Activated CD4-positive, alpha-beta memory T cell treated with anti-CD3 and anti-CD28 coated beads for 36 hours (primary cell): ENCODE measurements at places on chromosomes 12 and 14.

DNA sequence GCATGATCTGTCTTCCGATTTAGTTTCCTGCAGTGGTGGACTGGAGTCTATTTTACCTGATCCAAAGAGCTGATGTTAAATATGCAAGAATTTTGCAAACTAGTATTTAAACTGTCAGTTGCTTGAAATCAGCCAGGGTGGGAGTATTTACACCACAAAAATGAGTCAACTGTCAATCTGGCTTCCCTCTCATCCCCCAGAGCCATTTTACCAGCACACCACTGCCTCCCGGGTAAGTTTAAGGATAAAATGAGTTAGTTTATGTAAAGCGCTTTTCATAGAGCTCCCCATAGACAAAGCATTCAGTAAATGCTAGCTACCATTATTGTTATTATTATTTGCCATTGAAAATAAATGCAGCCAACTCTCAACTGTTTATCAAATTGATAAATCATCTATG is 106.3 kb upstream of the FRMD6 start:
- H3K4me1 ChIP-seq, result no peaks in the 10 kb centered on the region
- H3K27me3 ChIP-seq, result peaks cover 6% of the 10 kb centered on the region
- no peaks in the 10 kb centered on the region for H3K36me3 ChIP-seq
- no peak overlapping the region for H3K27ac ChIP-seq

GRCh38 chr12:30422844-30423243 is 272.8 kb downstream of the IPO8 start:
- H3K4me3 ChIP-seq, result no peak overlapping the region
- H3K27me3 ChIP-seq, result no peaks in the 10 kb centered on the region
- no peaks in the 10 kb centered on the region for H3K36me3 ChIP-seq
- no peak for DNase-seq
- no peak overlapping the region for H3K27ac ChIP-seq

DNA sequence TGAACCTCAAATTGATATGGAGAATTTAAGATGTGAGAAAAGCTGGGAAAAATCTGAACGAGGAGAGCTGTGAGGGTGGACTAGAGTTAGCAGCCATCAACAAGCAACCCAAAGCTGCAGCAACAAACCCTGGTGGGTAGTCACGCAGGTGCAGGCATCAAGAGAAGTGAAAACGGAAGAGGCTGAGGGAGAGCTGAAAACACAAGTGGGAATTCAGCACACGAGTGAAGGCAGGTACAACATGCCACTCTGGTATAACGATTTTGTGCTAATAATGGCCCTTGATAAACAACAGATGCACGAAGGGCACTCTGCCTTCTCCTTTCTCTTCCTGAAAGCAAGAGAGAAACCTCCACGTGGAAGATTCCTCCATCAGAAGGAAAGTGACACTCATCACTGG is 11.5 kb downstream of the TCL1B start:
- no peaks in the 10 kb centered on the region for H3K36me3 ChIP-seq
- peaks cover 26% of the 10 kb centered on the region for H3K27me3 ChIP-seq
- H3K27ac ChIP-seq, result no peak overlapping the region
- no peaks in the 10 kb centered on the region for H3K4me1 ChIP-seq
- DNase-seq, result no peak

DNA sequence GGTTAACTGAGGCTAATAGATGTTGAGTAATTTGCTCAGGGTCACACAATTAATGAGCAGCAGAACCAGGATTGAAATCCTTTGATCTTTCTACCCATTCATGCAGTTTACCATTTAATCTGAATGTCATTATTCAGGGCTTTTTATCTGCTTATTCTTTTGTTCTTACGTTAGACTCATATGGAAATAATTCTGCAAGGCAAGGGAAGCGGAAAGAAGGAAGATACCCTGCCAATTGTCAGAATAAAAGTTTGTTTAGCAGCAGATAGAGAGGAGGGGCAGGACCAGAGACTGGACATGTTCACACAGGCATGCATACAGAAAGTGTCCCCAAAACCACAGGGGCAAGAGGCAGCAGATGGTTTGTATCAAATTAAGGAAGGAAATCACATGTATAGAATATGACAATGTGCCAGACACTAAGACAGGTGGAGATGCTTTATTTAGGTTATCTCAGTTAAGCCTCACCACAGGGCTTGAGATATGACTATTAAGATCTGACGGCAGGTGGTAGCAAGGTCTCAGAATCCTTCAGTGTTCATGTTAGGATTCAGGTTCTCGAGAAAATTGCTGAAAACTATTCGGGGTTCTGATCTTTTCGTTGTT is 29.8 kb downstream of the BRMS1L start:
- no peaks in the 10 kb centered on the region for H3K27me3 ChIP-seq
- no peak overlapping the region for H3K4me3 ChIP-seq
- no peaks in the 10 kb centered on the region for H3K4me1 ChIP-seq

- peaks cover 2% of the 10 kb centered on the region for H3K36me3 ChIP-seq
- no peak overlapping the region for H3K27ac ChIP-seq
- H3K27me3 ChIP-seq, result no peaks in the 10 kb centered on the region
- H3K4me3 ChIP-seq, result no peak overlapping the region
Observed at GRCh38 chr12:27083861-27084394, 1.6 kb upstream of the C12orf71 start.

DNA sequence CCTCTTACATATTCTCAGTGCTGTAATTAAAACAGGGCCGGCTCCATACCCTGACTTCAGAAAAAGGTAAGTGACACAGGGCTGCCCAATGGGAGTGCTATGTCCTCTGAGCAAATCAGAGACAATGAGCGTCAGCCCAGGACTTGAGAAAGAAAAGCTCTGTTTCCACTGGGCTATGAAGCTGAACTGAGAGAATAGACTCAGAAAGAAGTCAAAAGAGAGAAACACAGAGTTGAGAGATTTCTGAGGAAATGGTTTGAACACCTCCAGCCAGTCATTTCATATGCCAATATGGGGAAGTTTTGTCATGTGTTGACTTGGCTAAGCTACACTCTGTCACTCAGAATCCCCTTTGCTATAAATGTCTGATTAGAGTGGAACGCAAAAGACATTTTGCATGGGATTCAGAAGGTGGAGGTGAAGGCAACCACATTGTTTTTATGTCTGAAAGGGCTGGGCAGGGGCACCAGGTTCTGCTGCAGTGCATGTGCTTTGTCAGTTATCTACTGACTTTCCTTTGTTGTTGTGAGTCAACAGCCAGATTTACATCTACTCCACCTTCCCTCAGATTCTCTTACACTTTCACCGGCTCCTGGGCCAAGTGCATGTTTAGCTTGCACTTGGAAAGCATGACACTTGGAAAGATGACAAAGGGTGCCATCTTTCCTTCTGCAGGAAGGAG is 313.3 kb downstream of the DUSP6 start:
- peaks cover 57% of the 10 kb centered on the region for H3K4me1 ChIP-seq
- H3K27me3 ChIP-seq, result no peaks in the 10 kb centered on the region
- peaks cover 7% of the 10 kb centered on the region for H3K36me3 ChIP-seq
- no peak overlapping the region for H3K4me3 ChIP-seq
- peak; percentile 69 for DNase-seq
- peak overlapping the region; percentile 98 for H3K27ac ChIP-seq

DNA sequence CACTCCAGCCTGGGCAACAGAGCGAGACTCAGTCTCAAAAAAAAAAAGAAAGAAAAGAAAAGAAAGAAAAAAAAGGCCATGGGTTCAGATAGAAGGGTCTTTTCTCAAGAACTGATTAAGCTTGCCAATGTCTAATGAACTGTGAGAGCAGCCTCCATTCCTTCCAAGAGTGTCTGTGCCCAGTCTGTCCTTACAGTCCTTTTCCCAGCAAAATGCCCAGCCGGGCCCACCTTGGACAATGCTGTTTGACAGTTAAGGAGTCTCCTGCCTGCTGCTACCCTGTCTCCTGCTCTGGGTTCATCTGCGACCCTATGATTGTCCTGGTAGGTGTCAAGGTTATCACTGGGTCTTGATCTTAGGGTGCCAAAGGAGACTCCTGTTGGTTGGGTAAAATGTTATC is 21.4 kb downstream of the SYNE3 start:
- H3K36me3 ChIP-seq, result peaks cover 12% of the 10 kb centered on the region
- peak overlapping the region; percentile 75 for H3K27ac ChIP-seq
- DNase-seq, result no peak
- H3K4me3 ChIP-seq, result no peak overlapping the region
- H3K4me1 ChIP-seq, result peaks cover 67% of the 10 kb centered on the region
- no peaks in the 10 kb centered on the region for H3K27me3 ChIP-seq

- no peak for DNase-seq
- no peaks in the 10 kb centered on the region for H3K27me3 ChIP-seq
- peak overlapping the region; percentile 81 for H3K27ac ChIP-seq
Observed at GRCh38 chr12:68011882-68012207, 22.6 kb downstream of the IFNG-AS1 start.

DNA sequence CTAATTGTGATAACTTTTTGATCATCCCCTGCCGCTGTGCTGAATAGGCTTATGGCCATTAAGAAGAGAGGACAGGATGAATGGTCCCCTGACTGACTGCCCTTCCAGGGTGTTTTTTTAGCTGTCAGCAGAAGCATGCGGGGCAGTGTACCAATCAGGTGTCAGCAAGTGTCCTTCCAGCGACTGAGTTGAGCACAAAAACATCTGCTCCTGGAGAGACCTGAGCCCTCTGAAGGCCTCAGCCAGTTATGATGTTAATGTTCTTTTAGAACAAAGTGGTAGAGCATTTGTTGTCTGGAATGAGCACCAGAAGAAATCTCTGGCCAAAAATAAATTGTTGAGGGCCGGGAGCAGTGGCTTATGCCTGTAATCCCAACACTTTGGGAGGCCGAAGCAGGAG is 37.5 kb downstream of the P2RX7 start:
- no peaks in the 10 kb centered on the region for H3K4me1 ChIP-seq
- H3K27ac ChIP-seq, result no peak overlapping the region
- no peaks in the 10 kb centered on the region for H3K27me3 ChIP-seq
- no peak for DNase-seq
- H3K4me3 ChIP-seq, result no peak overlapping the region

- H3K4me3 ChIP-seq, result no peak overlapping the region
- no peaks in the 10 kb centered on the region for H3K4me1 ChIP-seq
- H3K27ac ChIP-seq, result no peak overlapping the region
- DNase-seq, result no peak
- H3K27me3 ChIP-seq, result no peaks in the 10 kb centered on the region
Observed at GRCh38 chr14:90293766-90294730, 37.7 kb downstream of the NRDE2 start.

GRCh38 chr12:25977047-25977446 is 18.6 kb downstream of the RASSF8 start:
- H3K27me3 ChIP-seq, result peaks cover 16% of the 10 kb centered on the region
- H3K27ac ChIP-seq, result no peak overlapping the region
- no peak for DNase-seq

GRCh38 chr12:127570793-127571360 is 696.1 kb upstream of the TMEM132C start:
- H3K4me3 ChIP-seq, result no peak overlapping the region
- no peaks in the 10 kb centered on the region for H3K4me1 ChIP-seq
- H3K36me3 ChIP-seq, result no peaks in the 10 kb centered on the region
- no peak for DNase-seq

DNA sequence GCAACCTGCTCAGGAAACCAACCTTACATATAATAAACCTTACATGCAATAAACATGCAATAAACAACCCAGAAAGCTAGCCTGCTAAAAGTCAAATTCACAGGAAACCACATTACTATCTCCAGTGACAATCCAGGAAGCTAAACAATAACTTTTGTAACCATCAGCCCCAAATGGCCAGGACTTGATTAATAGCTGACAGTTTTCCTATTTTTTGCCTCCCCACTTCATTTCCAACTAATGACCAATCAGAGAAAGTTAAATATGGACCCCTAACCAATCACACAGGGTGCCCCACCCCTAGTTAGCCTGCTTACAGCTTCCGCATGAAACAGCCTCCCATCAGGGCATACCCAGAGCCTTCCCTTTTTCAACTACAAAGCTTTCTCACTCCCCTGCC is 152.2 kb upstream of the LMNTD1 start:
- no peaks in the 10 kb centered on the region for H3K36me3 ChIP-seq
- H3K4me3 ChIP-seq, result no peak overlapping the region
- no peak for DNase-seq
- H3K27ac ChIP-seq, result no peak overlapping the region
- no peaks in the 10 kb centered on the region for H3K4me1 ChIP-seq

GRCh38 chr14:61330511-61330910 is 9.1 kb downstream of the PRKCH start:
- H3K27me3 ChIP-seq, result no peaks in the 10 kb centered on the region
- H3K27ac ChIP-seq, result peak overlapping the region; percentile 93
- H3K4me1 ChIP-seq, result peaks cover 82% of the 10 kb centered on the region
- H3K4me3 ChIP-seq, result peak overlapping the region; percentile 99
- peaks cover 49% of the 10 kb centered on the region for H3K36me3 ChIP-seq

DNA sequence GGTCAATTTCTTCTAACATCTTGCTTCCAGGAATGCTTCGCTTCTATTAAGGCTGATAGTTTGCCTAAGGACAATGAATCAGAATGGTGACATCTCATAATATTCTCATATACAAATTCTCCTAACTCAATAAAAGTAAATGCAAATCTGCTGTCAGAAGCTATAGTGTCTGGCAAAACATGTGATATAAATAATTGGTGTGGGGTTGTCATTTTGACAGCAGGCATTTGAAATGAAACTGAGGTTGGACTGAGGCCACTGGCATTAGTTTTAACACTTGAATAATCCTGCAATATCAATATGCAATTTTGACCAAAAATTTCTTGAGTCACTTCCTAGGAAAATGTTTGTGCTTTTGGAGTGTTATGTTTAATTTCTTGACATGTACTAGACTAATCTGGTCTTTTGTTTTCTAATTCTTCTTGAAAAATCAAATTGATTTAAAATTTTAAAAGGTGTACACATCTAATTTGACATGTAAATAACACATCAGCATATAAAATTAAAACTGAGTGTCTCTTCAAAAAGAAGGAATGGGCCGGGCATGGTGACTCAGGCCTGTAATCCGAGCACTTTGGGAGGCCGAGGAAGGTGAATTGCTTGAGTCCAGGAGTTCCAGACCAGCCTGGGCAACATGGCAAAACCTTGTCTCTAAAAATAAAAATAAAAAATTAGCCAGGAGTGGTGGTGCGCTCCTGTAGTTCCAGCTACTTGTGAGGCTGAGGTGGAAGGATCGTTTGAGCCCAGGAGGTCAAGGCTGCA is 92.3 kb upstream of the BTG1 start:
- no peak for DNase-seq
- H3K4me1 ChIP-seq, result peaks cover 5% of the 10 kb centered on the region
- no peaks in the 10 kb centered on the region for H3K36me3 ChIP-seq
- H3K4me3 ChIP-seq, result no peak overlapping the region
- H3K27ac ChIP-seq, result no peak overlapping the region

GRCh38 chr14:52042371-52043289 is 26.2 kb downstream of the NID2 start:
- H3K36me3 ChIP-seq, result no peaks in the 10 kb centered on the region
- peaks cover 10% of the 10 kb centered on the region for H3K27me3 ChIP-seq
- no peak overlapping the region for H3K4me3 ChIP-seq
- H3K4me1 ChIP-seq, result peaks cover 14% of the 10 kb centered on the region
- DNase-seq, result no peak
- H3K27ac ChIP-seq, result no peak overlapping the region
